ENCODE measurements at places on chromosomes 12 and 14.

- no peak for DNase-seq
Measured at GRCh38 chr12:62533755-62534107, 67.1 kb downstream of the MON2 start.

- DNase-seq = peak; percentile 49
Measured at GRCh38 chr12:59113831-59114615, 193.7 kb upstream of the LRIG3 start.

- DNase-seq = no peak
Measured at GRCh38 chr14:55146425-55146824, 17.4 kb downstream of the LGALS3 start.

DNA sequence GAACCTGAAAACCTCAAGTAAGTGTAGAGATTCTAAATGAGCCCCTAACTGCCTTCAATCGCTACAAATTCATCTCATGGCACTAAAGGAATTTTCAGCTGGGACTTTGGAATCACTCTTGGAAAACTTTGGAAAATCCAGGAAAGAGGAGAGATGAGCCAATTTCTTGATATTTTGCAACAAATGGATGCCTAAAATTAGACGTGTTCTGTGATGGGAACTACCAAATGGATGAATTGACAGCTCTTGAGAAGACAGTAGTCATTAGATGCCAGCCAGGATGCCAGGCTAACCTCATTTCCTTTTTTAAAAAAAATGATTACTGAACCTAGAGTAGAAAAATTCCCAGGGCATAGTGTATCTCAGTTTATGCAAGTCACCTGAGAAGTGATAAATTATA, 78.3 kb downstream of the NPAS3 start:
- no peak for DNase-seq

DNA sequence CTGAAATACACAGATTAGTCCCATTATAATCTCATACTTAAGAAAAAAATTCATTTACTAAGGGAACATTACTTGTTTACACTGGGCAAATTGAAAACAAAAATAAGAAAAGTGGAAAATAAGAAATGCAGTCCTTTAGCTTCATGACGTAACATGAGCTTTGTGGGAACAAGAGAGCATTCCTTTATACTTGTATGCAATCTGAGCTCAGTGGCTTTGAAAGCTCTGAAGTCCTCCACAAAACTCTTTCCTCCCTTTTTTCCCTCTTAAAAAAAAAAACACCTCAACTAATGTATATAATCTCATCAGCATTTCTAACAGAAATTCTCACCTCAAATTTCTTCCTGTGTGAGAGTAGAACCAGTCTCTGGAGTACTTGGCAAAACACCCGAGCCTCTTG, 76.9 kb upstream of the OTX2 start:
- DNase-seq = no peak

GRCh38 chr12:121295746-121296617, 527 bp downstream of the CAMKK2 start:
- peak; percentile 71 for DNase-seq

- no peak for DNase-seq
Measured at GRCh38 chr12:110546339-110546738, 36.8 kb downstream of the PPTC7 start.

GRCh38 chr12:125677829-125678228, 612.6 kb downstream of the AACS start:
- DNase-seq = no peak

DNA sequence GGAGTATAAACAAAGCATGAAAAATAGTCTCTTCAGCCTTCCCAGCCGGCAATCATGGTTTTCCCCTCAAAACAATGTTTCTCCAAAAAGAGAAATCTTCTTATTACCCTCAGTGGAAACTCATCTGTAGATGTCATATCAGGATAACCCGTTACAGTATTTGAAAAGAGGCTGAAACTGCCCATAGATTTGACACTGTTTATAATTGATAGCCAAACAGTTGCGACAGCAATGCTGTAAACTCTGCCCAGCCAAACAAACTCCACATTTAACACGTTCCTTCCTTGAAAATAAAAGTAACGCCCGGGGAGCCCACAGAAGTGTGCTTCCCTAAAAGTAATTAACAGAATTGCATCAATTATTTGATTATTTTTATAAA, 201.3 kb upstream of the FOXN3 start:
- no peak for DNase-seq

GRCh38 chr14:93301821-93302447, 30.9 kb downstream of the BTBD7 start:
- DNase-seq = no peak

- no peak for DNase-seq
Measured at GRCh38 chr12:29782285-29782870, 1.4 kb downstream of the TMTC1 start.

GRCh38 chr12:112900298-112901145, 6.2 kb upstream of the OAS1 start:
- no peak for DNase-seq

- DNase-seq = no peak
Measured at GRCh38 chr14:24858052-24858451, 191.9 kb downstream of the STXBP6 start.

GRCh38 chr12:49703647-49704137, 3.5 kb downstream of the FMNL3 start:
- DNase-seq = no peak

DNA sequence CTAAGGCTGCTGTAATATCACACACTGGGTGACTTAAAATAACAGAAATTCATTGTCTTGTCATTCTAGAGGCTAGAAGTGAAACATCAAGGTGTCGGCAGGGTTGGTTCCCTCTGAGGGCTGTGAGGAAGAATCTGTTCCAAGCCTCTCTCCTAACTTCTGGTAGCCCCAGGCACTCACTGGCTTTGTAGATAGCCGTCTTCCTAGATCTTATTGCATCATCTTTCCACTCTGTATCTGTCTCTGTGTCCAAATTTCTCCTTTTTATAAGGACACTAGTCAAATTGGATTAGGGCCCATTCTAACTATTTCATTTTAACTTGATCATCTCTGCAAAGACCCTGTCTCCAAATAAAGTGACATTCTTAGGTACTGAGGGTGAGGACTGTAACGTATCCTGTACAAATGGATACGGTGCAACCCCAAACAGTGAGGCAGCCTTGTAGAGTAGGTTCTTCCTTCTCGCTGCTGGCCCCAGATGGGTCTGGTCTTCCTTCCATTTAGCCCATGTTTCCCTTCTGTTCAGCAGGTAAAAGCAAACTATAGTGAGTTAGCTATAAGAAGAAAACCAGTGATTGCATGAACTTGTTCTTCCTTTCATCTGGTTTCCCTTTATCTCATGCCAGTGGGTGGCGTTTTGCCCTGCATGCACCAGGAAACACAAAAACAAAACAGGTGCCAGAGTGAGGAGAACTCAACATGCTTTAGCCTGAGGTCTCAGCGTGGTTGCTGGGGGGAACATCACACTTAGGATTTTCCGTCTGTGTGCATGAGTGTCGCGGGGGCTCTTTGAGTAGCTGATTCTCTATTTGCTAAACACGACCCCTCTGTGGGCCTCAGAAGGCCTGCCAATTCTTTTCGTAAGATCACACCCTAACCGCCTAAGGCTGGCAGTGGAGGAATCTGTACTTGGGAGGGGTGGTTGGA, 19.5 kb downstream of the TTC9 start:
- no peak for DNase-seq

DNA sequence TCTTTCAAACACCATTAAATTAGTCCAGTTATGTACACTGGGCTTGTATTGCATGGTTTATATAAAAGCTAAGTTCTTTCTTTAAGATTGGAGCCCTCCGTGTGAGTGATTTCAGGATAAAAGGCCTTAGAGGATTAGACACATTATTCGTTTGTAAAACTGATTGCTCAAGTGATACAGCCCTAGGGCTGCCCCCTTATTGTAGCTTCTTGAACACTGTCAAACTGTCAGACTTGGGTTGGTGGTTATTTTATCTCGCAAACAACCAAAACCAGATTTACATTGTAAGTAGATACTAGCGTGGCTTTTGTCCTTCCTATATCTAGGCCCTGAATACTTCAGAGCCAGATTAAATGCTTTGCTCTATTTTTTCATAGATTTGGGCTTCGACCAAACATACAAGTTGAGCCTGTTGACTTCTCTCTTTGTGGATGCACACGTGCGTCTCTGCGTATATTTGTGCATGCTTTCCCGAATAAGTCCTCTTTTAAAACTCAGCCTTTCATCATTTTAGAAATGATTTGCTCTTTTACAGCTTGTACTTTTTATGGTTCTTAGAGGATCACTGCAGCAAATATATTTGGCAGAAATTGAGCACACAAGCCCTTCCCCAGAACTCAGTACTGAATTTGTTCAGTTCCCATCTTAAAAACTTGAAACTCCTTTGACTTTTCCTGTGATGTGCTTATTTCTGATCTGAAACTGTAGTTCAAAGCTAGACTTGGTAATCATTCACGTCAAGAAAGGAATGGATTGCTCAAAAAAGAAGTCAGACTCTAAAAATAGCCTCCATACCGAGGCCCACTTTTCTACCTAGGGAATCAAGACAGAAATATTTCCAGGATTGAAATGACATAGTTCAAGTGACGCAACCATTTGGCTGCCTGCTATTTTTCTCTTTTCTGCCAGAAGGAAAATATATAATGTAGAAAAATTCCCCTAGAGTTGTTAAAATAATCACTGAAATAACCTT, 129.5 kb downstream of the ETV6 start:
- no peak for DNase-seq

DNA sequence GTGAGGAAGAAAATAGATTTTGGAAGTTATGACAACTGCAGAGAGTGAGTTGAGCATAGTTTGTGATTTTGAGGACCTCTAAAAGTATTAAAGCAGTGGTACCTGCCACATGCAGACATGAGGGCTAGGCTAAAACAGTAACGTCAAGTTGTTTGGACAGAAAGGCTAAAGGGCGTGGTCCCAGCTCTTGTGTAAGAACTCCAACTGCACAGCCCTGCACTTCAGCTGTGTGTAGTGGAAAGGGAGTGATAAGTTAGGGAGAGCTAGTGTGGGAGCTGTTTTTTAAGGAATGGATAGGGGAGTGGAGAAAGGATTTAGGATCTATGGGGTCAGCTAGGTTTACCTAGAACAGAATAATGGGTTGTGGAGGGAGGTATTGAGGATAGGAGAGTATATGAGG, 39.5 kb downstream of the TESPA1 start:
- DNase-seq = no peak

- DNase-seq = no peak
Measured at GRCh38 chr12:21801522-21802288, 27.2 kb upstream of the KCNJ8 start.

- no peak for DNase-seq
Measured at GRCh38 chr14:105943973-105944602, 417.7 kb downstream of the TMEM121 start.

DNA sequence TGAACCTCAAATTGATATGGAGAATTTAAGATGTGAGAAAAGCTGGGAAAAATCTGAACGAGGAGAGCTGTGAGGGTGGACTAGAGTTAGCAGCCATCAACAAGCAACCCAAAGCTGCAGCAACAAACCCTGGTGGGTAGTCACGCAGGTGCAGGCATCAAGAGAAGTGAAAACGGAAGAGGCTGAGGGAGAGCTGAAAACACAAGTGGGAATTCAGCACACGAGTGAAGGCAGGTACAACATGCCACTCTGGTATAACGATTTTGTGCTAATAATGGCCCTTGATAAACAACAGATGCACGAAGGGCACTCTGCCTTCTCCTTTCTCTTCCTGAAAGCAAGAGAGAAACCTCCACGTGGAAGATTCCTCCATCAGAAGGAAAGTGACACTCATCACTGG, 11.5 kb downstream of the TCL1B start:
- no peak for DNase-seq

GRCh38 chr12:12806784-12807516, 6.2 kb upstream of the DDX47 start:
- DNase-seq = no peak

DNA sequence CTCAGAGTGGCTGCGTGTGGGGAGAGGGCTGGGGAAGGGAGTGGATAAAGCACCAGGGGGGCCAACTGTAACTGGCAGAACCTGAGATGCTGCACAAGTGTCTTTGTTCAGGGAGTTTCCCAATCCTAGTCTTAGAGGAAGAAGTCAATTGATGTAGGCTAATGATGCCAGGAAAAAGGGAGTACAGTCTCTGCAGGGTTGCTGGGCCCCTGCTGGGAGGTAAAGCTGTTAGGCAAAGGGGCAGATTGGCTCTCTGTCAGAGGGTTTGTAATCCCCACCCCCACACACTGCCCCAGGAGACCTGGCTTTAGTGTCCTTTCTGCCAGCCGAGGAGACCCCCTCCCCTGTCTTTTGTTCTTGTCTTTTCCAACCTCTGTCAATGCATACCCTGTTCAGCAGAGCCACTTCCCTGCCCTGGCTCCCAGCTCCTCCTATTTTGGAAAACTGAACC, 178.4 kb downstream of the KCNA5 start:
- no peak for DNase-seq

- DNase-seq = no peak
Measured at GRCh38 chr14:62189698-62190097, 427.5 kb downstream of the SNAPC1 start.

DNA sequence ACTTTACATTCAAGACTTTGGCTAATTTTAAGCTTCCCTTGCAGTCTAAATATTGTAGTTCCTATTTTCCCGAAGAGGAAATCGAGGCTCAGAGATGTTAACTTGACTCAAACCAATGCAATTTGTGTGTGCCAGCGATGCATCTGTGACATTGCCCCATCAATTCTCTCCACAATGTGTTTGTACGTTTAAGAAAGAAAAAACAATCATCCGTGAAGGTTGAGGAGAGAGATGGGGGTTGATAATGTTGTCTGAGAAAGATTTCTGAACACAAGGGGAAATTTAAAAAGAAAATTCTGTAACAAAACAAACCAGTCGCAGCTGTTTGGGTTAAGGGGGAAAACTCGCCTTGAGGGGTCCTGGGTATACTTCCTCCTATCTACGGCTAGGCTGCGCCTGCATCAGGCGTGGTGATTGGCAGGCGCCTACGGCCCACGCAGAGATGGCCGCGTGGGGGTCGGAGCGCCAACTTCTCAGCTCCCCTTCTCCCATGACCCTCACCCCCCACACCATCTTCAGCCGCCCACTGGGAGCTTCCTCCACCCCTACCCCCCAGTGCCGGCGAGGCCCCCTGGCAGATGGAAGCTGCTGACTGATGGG, 12.3 kb downstream of the SIX1 start:
- DNase-seq = no peak

- no peak for DNase-seq
Measured at GRCh38 chr12:21248679-21249078, 86.0 kb downstream of the SLCO1A2 start.

- DNase-seq = no peak
Measured at GRCh38 chr14:61355892-61356325, 34.5 kb downstream of the PRKCH start.
